Left lung (tissue), 14 donors: ENCODE measurements at places on chromosomes 2 and 18. TPM values are rescaled to one million over a fixed set of nuclear protein-coding genes. Genes with fewer than 3 reads are reported as not detected.
A peak's percentile ranks its signal among the peaks of the same experiment; 100 is the strongest.

- DNase-seq: no peak
Measured at GRCh38 chr2:42653908-42654445, 85.5 kb downstream of the MTA3 start.

- no peak for DNase-seq
Measured at GRCh38 chr2:240972201-240972600, 26.2 kb upstream of the SNED1 start.

DNA sequence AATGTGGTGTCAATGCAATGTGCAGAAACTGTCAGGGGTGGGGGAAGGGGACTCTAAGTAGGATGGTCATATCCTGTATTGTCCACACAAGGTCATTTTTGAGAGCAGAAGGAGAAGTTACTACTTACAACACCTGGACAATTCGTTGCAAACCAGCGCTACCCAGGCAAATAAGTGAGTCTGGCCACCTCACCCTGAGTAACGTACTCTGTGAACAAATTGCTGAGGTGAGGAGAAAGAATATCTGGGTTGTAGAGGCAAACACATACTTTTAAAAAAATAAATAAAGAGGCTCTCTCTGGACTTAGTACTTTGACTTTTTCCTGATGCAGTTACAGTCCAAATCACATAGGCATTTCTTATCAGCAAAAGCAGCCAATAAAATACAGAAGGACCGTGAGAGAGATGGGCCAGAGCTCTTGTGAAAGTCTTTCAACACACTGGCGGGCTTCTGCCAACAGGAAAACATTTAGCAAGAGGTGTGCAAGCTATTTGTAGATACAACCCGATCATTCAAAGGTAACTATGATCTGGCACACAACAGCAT, 268.2 kb upstream of the ID2 start:
- DNase-seq: no peak

Gene TMEM200C
- total RNA-seq: 1.9 TPM

GRCh38 chr2:118968961-118969733, 27.2 kb downstream of the MARCO start:
- no peak for DNase-seq

Gene MYOM1
- 1.7 TPM for total RNA-seq

DNA sequence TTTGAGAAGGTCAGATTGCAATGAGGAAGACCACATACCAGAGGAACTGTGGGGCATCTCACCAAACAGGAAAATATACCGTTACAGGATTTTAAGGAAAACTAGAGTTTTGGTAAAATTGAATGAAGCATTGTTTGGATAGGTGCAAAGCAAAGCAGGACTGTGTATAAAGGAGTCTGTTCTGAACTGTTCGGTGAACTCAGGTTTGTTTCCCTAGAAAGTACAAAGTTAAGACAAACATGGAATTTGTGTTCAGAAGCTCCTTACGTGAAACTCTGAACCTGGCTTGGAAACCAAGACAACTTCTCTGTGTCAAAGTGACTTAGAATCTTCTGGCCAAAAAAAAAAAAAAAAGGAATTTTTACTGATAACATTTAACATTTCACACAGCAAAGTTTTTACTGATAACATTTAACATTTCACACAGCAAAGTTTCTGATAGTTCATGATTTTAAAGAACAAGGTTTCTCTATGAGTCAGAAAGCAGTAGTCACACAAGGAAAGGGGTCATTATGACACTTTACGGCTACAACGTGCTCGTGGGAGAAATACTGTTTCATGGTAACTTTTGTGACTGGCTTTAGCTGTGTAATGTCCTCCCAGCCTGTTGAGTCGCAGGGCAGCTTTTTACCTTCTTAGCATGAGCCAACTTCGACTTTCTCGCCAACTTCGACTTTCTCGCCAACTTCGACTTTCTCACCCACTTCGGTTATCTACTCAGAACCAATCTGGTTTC, 21.2 kb upstream of the TET3 start:
- no peak for DNase-seq

Gene KCMF1
- 87.1 TPM for total RNA-seq

Gene FAP
- 25.3 TPM for total RNA-seq

- no peak for DNase-seq
Measured at GRCh38 chr2:202790676-202791075, 80.9 kb downstream of the ICA1L start.

Gene DNAJC5G
- total RNA-seq: not detected

Gene GPR39
- total RNA-seq: 24.4 TPM

DNA sequence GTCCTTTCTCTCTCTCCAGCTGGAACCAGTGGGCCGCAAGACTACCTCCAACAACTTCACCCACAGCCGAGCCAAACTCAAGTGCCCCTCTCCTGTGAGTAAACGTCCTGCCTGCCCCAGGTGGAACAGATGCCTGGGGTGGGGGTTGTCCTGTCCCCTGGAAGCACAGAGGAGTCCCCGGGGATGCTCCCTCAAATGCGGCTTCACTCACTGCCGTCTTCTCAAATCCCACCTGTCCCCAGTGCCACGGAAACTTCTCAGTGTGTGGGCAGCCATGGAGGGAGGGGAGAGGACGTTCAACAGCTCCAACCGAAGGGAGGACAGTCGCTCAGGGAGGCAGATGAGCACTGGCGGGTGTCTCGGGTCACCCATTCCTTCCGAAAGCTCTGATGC, 110.7 kb upstream of the PPP1CB start:
- no peak for DNase-seq

- DNase-seq: no peak
Measured at GRCh38 chr2:109000738-109001137, 11.7 kb upstream of the EDAR start.

Gene GNLY
- total RNA-seq: 9.2 TPM

GRCh38 chr18:45024357-45025088, 343.8 kb downstream of the SETBP1 start:
- no peak for DNase-seq

- no peak for DNase-seq
Measured at GRCh38 chr18:59547581-59548182, 149.5 kb downstream of the CCBE1 start.

- DNase-seq: peak; percentile 85
Measured at GRCh38 chr2:69741229-69741574, 732 bp upstream of the ANXA4 start.

- DNase-seq: no peak
Measured at GRCh38 chr18:41922176-41922575, 32.9 kb upstream of the PIK3C3 start.

Gene APOB
- total RNA-seq: 0.23 TPM

- no peak for DNase-seq
Measured at GRCh38 chr18:74194691-74195090, 46.4 kb downstream of the TIMM21 start.

GRCh38 chr2:106995556-106995955, 109.6 kb upstream of the ST6GAL2 start:
- no peak for DNase-seq

DNA sequence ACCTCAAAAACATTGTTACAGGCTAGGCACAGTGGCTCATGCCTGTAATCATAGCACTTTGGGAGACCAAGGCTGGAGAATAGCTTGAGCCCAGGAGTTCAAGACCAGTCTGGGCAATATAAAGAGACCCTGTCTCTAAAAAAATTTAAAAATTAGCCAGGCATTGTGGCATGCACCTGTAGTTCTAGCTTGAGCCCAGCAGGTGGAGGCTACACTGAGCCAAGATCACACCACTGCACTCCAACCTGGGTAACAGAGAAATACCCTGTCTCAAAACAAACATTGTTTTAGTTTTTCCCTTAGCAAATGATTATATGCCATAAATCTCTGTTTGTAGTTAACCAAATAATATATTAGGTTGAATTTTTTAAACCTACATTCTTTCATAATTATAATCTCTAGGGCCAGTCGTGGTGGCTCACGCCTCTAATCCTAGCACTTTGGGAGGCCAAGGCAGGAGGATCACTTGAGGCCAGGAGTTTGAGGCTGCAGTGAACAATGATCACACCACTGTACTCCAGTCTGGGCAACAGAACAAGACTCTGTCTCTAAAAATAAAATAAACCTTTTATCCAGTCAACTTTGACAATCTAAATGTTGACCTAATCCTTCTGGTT, 13.3 kb upstream of the CYP20A1 start:
- no peak for DNase-seq

Gene CHRND
- not detected for total RNA-seq

Gene LCT
- 0.08 TPM for total RNA-seq

GRCh38 chr18:51074605-51075004, 44.6 kb downstream of the SMAD4 start:
- no peak for DNase-seq

DNA sequence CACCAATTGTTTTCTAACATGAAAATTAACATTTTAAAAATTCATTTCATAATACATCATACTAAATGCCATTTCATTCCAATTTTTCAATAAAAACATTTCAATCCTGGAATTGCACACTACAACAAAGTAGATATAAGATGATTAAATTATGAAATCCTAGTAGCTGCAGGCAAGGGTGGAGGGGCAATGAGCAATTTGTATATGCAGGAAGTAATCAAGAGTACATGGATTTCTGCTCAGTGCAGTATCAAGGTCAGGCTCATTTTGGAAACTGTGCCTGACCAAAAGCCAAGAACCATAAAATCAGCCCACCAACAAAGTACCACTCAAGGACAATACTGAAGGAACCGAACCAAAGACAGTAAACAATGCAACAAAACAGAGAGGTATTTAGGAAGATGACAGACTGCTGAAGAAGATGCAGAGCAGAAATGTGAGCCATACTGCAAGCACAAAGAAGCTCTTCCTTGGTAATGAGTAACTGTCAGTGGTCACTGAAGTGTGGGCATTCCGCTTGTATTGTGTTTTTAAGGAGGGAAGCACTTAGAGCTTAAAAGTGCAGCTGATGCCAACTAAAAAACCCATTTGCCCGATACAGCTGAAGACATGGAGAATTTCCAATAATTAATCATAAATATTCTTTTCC, 34.5 kb upstream of the DSEL start:
- DNase-seq: no peak

- no peak for DNase-seq
Measured at GRCh38 chr2:158570869-158571268, 114.1 kb downstream of the PKP4 start.

DNA sequence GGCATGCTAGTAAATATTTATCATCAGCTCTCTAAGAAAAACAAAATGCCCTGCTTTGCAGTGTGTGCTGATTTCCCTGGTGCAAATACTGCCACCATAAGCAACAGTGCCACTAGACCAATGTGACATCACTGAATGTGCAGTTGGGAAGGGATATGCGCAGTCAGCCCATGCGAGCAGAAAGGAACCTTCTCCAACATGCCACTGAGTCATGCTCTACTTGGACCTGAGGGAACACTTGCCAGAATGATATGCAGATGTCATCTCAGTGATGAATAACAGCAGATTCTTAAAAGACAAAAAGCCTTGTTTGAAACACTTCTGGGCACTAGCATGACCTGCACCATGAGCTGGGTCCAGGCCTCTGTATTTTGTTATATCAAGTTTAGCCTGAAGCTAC, 55.3 kb upstream of the REL start:
- no peak for DNase-seq

Gene CGREF1
- total RNA-seq: 3.4 TPM

DNA sequence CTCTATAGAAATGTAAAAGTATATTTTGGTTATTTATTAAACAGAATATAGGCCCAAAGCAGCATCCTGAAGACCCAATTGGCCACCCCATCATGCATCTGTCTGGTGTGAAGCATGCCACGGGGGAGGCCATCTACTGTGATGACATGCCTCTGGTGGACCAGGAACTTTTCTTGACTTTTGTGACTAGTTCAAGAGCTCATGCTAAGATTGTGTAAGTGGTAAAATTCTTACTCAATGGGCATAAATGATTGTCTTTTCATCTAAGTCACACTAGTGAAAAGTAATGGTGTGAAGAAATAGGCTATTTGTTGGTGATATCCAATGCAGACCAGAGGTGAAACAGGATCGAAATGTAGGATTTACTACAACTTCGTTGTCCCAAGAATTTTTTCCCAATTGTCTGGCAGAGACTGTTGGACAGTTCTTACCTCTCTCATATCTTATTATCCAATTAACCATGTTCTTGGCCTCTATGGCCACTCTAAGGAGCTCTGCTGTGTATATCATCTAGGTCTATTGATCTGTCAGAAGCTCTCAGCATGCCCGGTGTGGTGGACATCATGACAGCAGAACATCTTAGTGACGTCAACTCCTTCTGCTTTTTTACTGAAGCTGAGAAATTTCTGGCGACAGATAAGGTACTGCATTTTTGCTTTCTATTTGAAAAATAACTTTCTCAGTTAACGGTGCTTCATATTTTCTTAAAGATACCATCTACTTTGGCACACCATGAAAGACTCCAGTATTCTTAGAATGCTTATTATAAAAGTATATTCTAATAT, 35.0 kb downstream of the AOX1 start:
- DNase-seq: no peak

DNA sequence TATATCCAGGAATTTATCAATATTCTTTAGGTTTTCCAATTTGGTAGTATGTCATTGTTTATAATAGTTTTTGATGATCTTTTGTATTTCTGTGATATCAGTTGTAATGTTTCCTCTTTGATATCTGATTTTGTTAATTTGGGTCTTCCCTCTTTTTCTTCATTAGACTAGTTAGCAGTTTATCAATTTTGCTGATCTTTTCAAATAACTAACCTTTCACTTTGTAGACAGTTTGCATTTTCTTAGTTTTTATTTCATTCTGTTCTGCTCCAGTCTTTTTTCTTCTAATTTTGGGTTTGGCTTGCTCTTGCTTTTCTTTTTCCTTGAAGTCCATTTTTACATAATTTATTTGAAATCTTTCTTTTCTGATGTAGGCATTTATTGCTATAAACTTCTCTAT, 824.4 kb downstream of the LRP1B start:
- DNase-seq: no peak

DNA sequence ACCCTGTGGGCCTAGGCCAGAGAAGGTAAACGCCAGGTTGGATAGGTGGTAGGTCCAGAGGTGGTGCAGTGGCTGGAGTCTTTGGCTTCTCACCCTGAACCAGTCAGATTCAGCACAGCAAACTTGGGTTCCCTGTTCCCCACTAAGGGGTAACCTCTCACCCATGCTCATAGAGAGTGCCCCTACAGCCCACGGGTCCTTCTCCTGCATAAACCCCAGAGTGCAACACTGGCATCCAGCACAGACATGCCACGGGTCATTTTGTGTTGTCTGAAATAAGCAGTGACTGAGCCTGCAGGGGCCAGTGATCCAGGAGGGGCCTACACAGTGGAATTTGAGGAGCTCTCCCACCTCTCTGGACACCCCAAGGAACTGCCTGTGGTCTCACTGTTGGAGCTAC, 40.5 kb upstream of the ATP6V1B1 start:
- no peak for DNase-seq

Gene ALK
- total RNA-seq: 0.70 TPM

Gene KIF5C
- total RNA-seq: 0.96 TPM

Gene UGT1A5
- total RNA-seq: not detected

GRCh38 chr2:183519371-183520056, 395.3 kb downstream of the NUP35 start:
- DNase-seq: no peak

DNA sequence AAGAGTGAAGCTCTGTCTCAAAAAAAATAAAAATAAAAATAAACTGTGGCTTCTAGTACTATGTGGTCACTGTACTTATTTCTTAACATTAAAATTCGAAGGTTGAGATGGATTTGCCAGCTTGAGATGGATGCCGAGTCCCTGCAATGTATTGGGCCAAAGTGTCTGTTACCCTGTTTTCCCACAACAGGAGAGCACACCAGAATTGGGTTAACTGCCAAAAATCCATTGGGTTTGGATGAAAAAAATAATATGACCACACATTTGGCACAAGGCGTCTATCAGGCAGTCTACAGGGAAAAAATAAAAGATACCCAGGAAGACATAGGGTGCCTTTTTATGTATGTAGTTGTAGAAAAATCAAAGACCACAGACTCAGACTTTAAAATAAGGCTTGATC, 19.2 kb upstream of the MAPRE3 start:
- DNase-seq: no peak

GRCh38 chr2:11357428-11357972, 13.1 kb upstream of the ROCK2 start:
- DNase-seq: peak; percentile 57

Gene CTNNA2
- total RNA-seq: 0.17 TPM
